Stimulated activated naive CD4-positive, alpha-beta T cell treated with Interleukin-2 at 50 U/mL for 16 hours (primary cell): ENCODE measurements at places on chromosomes 16 and 17.

DNA sequence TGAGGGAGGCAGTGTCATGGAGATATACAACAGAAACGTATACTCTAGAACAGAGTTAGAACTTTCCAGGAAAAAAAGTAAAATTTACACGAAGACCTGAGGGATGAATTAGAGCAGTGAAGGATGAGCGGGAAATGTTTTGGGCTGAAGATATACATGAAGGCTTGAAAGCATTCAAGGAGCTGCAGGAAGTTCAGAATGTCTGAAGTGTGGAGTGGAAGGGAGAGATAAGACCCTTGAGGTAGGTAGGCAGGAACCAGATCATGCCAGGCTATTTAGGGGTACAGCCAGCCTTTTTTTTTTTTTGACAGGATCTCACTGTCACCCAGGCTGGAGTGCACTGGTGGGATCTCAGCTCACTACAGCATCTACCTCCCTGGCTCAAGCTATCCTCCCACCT lies 3.2 kb upstream of the NLK start:
- no peak for DNase-seq

- DNase-seq = no peak
Measured at GRCh38 chr17:40060887-40061608, 1.7 kb upstream of the THRA start.

DNA sequence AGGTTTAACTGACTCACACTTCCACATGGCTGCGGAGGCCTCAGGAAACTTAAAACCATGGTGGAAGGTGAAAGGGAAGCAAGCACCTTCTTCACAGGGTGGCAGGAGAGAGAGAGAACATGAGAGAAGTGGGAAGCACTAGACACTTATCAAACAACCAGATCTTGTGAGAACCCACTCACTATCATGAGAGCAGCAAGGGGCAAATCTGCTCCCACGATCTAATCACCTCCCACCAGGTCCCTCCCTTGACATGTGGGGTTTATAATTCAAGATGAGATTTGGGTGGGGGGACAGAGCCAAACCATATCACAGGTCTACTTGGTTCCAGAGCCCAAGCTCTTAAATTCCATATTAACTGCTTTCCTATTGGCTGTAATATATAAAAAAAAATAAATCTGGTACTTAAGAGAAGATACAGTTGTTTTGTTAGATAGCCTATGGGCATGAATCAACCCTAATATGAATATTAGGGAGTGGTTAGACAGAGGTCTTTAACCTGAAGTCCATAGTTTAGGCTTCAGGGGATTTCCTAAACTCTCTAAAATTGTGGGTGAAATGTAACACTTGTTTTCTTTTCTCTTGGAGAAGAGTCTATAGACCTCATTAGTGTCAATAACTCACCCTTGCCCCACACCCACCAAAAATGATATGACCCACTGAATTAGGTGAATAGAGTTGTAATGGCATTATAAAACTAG lies 56.7 kb downstream of the SKAP1 start:
- DNase-seq = no peak

DNA sequence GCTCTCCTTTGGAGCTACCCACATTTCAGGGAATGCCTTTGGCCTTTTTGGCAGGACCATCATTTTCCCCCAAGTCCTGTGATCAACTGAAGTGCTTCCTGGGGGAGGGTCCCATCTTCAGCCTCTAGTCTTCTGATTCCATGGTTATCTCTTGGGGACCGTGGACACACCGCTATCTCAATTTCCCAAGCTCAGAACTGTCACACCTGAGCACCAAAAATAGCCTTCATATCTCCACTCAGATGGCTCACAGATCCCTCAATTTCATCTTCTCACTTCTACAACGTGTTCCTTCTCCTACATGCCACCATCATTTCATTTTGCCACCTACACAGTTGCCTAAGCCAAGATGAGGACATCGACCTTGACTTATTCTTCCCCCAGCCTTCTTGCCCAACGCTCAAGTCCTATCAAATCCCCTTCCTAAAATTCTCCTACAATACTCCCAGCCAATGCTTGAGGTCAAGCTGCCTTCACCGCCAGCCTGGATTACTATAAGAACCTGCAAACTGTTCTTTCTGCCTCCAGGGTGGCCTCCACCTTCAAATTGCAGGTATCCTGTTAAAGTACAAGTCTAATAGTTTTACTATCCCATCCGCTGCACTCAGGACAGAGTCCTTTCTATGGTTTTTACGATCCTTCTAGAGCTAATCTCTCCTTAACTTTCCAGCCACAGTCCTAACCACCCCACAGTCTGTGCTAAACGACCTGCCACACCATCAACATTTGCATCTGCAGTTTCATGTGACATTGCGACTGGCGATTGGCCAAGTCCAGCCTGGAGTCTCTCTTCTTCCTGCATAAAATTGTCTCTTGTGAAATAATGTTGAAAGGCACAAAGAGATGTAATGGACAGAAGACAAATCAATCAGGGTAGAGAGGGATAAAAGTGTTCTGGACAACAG lies 6.2 kb downstream of the ATP6V0D1 start:
- DNase-seq = no peak

DNA sequence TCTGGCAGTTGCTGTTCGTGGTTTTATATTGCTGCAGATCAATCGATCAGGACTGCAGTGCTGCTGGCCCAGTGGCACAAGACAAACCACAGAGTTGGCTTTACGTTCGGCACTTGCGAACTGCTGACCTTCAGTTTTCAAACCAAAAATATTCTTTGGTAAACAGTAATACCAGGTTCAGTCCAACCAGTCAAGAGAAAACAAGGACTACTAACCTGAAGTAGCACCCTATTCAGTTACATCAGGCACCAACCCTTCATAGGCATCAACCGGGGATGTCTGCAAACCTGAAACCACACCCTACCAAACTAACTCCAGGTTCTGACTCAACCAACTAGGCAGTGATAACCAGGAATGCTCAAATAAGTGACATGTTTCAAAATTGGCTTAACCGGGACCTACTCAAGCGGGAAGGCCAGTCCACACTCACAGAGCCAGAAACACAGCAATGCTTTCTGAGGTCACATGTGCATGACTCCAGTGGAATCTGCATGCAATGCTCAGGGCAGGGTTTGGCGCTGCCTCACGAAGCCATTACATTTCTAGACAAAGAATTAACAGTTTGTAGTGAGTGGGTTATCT lies 91.1 kb downstream of the SMG6 start:
- no peak for DNase-seq

- DNase-seq = no peak
Measured at GRCh38 chr16:57240851-57241250, 4.2 kb upstream of the ARL2BP start.

GRCh38 chr17:5361426-5361825 lies 58.0 kb downstream of the NUP88 start:
- DNase-seq = no peak

DNA sequence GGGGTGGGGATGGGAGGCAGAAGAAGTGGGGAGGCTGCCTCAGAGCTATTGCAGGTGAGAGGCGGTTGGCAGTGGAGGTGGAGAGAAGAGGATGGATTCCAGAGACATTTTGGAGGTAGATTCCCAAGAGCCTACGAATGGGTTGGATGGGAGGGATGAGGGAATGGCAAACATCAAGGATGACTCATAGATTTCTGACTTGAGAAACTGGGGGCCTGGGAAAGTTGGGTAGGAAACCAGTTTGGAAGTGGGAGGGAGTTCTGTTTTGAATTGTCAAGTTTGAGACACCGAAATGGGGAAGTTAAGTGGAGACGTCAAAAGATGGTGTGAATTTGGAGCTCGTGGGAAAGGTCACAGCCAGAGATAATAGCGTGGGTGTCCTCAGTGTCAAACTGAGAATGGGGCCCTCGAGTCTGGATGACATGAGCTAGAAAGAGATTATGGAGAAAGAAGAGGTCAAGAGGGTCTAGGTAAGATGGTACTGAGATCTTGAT lies 6.2 kb upstream of the CYLD start:
- no peak for DNase-seq

DNA sequence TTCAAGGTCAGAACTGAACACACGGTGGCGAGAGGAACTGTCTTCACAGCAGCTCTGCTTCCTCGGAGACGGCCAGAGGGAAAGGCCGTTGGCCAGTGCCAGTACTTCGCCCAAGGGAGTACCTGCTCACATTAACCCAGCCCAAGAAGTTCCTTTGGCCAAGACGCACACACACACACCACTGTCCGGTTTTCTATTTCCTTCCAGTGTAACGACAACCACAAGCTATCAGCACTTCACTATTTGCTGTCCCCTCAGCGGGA lies 744 bp upstream of the GGNBP2 start:
- peak; percentile 10 for DNase-seq

DNA sequence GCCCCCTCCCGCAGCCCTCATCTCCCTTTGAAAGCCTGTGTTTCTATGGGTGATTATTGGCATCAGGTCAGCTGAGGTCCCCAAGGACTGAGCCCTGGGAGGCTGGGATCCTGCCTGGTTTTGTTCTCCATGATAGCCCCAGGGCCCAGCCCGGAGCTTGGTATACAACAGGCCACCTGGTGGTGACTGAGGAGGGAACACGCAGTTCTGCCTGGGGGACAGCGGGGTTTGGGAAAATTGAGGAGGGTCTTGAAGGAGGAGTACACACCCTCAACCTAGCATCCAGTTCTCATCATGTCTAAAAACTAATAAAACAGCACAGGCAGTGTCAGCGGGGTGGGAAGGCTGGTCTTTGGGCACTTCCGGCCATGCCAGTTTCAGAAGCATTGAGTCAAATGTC lies 335.1 kb downstream of the CPPED1 start:
- no peak for DNase-seq

- DNase-seq = no peak
Measured at GRCh38 chr17:78092794-78093324, 35.7 kb downstream of the TMC6 start.
